ENCODE measurements at places on chromosomes 3 and 15.

DNA sequence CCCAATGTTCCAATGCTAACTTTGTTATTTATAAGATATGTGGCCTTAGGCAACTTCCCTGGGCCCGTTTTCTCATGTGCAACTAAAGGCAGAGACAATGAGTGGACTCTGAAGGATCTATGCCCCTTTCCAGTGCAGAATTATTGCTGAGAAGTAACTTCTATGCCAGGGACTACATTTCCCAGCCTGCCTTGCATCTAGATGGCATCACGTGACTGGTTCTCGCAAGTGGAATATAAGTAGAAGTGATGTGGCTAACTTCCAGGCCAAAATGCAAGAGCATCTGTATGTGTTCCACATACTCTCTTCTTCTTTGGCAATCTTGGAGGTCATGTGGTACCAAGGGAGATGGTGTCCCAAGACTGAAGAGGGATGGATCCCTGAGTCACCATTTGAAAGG lies 674.4 kb downstream of the NTRK3 start:
- no peak for DNase-seq

- no peak for DNase-seq
Observed at GRCh38 chr3:46429250-46429649, 22.2 kb downstream of the CCRL2 start.

DNA sequence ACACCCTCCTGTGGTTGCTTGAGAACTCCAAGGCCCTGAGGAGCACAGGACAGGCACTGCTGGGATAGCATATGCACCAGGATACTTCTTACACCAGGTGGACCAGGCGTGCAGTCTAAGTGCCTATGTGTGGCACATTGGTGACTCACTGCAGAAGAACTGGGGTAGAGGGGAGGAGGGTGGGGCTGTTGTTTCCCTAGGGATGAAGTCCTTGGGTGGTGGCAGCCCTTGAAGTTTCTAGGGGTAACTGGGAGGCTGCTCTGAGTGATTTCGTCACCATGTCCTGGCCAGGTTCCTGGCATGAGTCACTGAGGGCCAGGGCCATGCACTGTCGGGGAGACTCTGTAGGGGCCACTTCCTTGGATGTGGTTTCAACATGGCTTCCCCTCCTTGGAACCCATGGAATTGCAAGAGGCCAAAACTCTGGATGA lies 15.9 kb downstream of the MYZAP start:
- no peak for DNase-seq

GRCh38 chr3:49519296-49519695 lies 35.0 kb upstream of the BSN start:
- DNase-seq, result no peak

DNA sequence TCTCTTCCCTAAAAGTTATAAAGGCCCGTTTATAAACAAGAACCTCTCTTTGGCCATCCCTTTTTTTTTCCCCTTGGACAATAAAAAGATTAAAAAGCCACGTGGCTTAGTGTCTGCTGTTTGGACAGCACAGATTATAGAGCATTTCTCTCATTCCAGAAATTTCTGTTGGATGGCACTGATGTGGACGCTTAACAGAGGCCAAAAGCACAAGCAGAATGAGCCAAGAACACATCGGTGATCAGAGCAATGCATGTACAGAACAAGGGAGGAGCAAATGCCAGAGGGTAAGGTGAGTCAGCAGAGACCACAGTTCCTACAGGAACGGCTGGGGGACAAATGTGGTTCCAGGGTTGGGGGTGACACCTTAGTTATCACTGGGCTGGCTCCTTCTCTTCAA lies 30.3 kb upstream of the CTNNB1 start:
- DNase-seq, result no peak

DNA sequence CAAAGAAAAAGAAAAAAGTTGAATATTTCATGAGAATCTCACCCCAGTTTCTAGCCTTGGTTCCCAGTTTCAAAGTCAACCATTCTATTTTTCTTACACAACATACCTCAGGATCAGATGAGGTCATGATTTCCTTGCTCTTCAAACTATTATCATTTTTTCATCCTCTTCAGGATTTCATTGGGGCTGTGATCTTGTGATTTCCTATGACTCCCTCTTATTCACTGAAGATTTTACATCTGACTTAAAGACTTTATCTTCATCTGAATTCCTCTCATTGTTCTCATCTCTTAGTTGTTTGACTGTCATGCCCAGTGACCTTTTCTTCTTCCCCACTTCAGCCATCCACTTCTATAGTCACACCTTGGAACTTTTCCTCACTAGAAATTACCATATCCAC lies 3.1 kb upstream of the C3orf33 start:
- no peak for DNase-seq

- DNase-seq, result no peak
Observed at GRCh38 chr15:40198355-40199085, 37.7 kb downstream of the BUB1B start.

DNA sequence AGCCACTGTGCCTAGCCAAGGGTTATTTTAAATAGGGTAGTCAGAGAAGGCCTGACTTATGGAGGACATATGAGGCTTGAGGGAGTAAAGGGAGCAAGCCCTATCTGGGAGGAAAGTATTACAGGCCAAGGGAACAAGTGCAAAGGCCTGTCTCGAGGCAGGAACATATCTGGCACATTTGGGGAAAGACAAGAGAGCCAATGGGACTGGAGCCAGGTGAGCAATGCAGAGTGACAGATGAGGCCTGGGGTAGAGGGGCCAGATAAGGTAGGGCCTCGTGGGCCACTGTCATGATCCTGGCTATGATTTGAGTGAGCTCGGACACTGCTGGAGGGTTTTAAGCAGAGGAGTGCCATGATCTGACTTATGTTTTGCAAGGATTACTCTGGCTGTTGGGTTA lies 43.8 kb downstream of the DCP1A start:
- no peak for DNase-seq

DNA sequence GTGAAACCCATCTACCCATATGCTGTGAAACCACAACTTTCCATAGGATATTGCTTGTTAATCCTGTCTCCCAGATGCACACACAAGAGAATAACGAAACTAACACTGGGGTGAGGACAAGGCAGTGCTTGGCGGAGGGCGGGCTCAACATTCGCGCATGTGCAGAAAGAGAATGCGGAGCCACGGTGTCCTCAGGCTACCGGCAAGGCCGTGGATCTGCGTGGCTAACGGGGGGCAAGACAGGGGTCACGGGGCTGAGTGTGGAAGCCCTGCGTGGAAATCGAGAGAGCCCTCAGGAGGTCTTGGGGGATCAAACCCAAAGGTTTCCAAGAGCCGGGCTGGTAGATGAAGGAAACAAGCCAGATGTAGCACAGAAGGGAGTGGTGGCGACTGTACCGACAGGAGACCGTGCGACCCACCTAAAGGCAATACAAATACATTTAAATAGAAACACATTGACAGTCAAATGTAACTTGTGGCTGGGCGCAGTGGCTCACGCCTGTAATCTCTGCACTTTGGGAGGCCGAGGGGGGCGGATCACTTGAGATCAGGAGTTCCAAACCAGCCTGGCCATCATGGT lies 48.5 kb upstream of the TRA2B start:
- DNase-seq, result no peak

DNA sequence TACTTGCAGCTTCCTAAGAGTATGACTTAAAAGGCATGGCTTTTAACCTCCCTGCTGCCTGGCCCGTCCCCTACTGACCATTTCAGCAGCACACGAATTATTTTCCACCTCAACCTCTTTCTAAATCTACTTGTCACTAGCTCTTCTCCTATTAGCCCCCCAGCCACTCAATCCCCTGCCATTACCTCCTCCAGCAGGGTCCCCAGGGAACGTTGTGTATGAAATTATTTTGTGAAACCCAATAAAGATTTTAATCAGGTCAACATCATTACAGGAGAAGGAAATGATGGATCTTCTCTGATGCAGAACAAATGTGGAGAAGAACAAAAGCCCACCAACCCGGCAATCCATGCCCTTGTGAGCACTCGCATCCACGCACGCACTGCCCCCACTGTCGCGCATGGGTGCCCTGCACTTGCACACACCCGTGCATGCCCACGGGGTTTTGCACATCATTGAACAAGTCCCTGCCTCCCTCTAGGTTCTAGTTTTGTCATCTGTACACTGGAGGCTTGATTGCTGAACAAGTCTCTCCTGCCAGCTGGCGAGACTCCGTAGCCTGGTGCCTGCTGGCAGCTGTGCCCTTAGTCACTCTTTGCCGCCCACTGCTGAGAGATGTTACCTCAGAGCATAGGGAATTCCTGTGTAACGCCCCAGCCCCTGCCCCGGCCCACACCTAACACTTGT lies 51.6 kb downstream of the LINGO1 start:
- DNase-seq, result no peak

GRCh38 chr15:39638041-39638440 lies 57.2 kb downstream of the THBS1 start:
- no peak for DNase-seq

DNA sequence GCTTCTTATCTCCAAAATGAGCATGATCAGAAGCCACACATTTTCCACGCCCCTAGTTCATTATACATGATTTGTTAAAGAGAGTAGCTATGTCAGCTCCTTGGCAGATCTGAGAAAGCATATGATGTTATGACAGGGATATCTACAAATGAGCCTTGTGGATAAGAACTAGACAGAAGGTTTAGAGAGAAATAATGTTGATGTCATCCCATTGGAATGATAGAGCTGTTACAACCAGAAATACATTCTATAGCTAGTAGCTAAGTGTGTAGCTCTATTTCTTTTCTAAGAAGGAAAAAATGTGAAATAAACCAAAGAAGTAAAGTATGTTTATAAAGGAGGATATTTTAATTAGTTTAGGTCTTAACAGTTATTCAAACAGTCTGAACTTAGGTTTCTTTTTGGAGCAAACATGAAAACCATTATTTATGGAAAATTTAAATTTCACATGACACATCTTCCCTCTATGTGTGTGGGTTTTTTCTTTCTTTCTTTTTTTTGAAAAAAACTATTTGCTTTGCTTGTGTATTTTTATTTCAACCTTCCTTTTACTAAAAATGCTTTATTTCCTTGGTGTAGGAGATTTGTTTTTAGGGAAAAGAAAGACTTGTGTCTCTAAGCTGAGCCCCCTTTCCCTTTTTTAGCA lies 167.7 kb downstream of the GHSR start:
- peak; percentile 71 for DNase-seq

GRCh38 chr3:56682462-56683121 lies 473 bp downstream of the TASOR start:
- DNase-seq, result peak; percentile 84

DNA sequence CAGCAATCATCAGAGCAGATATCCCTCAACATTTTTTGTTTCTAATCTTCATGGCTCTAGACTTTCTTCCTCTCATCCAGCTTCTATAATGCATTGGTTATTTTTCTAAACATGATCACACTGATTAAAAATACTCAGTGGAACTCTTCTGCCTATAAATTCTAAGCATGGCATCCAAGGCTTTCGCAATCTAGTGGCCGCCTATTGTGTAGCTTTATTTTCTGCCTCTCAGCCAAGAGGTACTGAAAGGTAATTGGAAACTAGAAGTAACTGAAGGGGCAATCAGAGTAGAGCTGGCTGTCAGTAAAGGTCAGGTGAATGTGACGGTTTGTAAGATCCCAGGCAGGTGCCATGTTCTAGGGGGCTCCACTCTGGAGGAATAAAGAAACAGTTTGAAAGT lies 33.4 kb downstream of the OXSM start:
- no peak for DNase-seq

- DNase-seq, result no peak
Observed at GRCh38 chr15:48643776-48644466, 1.6 kb downstream of the FBN1 start.

DNA sequence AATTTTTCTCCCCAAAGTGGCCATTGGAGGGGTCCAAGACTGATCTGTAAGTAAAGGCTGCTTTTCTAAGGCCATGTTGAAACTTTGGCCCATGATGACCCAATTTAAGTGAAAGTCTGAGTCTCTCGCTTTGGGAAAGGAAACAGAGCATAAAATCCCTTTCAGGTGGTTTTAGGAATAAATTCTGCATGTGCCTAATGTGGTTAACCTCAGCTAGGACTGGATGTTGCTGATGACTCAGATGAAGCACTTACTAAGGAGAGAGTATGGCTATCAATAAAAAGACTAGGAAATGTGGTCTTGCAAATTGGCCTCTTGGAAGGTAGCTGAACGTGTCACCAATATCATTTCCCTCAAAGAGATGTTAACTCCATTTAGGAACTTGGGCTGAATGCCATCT lies 458.5 kb downstream of the AGBL1 start:
- no peak for DNase-seq

- peak; percentile 82 for DNase-seq
Observed at GRCh38 chr15:68819495-68820294, 1.0 kb downstream of the ANP32A start.

GRCh38 chr15:60590935-60591495 lies 112.1 kb upstream of the ICE2 start:
- DNase-seq, result peak; percentile 54

DNA sequence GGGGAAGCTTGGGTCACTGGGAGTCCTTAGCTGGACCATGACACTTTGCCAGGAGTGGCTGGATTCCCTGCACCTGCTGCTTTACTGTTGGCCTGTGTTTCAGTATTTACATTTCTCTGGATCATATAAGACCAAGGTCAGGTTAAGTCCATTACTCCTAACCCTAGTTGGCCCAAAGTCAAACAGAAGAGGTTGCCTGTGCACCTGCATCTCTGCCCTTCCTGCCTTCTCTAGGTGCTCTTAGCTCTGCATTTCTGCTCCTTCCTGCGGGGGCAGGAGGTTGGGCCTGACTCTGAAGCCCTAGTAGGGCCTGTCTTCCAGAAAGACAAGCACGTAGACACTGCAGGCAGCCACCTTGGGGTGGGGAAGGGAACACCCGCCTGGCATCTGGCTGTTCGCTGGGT lies 124.3 kb downstream of the RPLP1 start:
- no peak for DNase-seq

- no peak for DNase-seq
Observed at GRCh38 chr3:195139091-195139875, 131.7 kb downstream of the XXYLT1 start.

- DNase-seq, result peak; percentile 88
Observed at GRCh38 chr15:62940755-62941361, 101.7 kb upstream of the TPM1 start.

- DNase-seq, result no peak
Observed at GRCh38 chr15:38602910-38603670, 38.5 kb upstream of the RASGRP1 start.

All from lung (tissue), 17 donors.